ENCODE measurements at places on chromosomes 1 and 21.

- DNase-seq = no peak
These were observed 25.2 kb upstream of the DYRK1A start for GRCh38 chr21:37341254-37341960.

DNA sequence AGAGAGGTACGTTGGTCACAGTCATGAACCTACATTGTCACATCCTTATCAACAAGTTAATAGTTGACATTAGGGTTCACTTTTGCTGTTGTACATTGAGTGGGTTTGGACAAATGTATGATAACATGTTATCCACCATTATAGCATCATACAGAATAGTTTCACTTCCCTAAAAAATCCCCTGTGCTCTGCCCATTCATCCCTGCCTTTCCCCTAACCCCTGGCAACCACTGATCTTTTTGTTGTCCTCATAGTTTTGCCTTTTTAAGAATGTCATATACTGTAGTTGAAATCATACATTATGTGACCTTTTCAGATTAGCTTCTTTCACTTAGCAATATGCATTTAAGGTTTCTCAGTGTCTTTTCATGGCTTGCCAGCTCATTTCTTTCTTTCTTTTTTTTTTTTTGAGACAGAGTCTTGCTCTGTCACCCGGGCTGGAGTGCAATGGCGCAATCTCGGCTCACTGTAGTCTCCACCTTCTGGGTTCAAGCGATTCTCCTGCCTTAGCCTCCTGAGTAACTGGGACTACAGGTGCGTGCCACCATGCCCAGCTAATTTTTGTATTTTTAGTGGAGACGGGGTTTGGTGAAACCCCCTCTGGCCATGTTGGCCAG is 50.6 kb downstream of the UCK2 start:
- DNase-seq = no peak

- no peak for DNase-seq
These were observed 3.3 kb downstream of the RIMS3 start for GRCh38 chr1:40662151-40662550.

DNA sequence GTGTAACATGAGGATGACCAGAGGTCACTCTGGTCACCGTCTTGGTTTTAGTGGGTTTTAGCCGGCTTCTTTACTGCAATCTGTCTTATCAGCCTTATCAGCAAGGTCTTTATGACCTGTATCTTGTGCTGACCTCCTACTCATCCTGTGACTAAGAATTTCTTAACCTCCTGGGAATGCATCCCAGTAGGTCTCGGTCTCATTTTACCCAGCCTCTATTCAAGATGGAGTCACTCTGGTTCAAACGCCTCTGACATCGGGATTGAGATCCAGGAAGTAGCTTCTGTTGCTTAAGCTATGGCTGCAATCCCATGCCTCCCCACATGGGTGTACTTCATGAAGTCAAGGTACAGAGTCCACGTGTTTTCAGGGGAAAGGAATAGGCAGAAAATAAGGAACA is 19.9 kb downstream of the FMN2 start:
- no peak for DNase-seq

- DNase-seq = no peak
These were observed 158.2 kb downstream of the PBX1 start for GRCh38 chr1:164716992-164717703.

DNA sequence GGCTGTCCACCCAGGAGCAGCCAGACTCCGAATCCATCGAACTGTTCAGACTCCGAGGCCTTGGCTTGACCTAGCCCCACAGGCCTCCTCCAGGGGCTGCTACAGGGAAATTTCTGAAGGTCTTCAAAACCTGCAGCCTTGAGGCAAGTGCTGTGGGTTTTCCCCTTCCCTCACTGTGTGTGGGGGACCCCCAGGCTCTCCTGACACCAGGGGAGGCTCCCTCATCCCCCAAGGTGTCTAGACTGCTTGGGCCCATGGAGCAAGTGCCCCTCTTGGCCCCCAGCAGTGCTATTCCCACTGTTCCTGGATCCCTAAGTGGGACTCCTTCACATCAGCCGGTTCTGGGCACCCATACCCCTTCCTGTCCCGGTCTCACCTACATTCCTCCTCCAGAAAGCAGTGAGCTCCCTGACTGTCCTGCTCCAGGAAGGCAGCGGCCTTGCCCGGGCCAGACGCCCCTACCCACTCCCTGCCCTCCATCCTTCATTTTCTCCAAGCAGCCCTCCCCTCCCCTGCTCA is 814 bp downstream of the PAQR7 start:
- no peak for DNase-seq

- no peak for DNase-seq
These were observed 425.1 kb downstream of the KIF26B start for GRCh38 chr1:245579881-245580280.

GRCh38 chr1:245938046-245938435 is 569.0 kb downstream of the SMYD3 start:
- no peak for DNase-seq

DNA sequence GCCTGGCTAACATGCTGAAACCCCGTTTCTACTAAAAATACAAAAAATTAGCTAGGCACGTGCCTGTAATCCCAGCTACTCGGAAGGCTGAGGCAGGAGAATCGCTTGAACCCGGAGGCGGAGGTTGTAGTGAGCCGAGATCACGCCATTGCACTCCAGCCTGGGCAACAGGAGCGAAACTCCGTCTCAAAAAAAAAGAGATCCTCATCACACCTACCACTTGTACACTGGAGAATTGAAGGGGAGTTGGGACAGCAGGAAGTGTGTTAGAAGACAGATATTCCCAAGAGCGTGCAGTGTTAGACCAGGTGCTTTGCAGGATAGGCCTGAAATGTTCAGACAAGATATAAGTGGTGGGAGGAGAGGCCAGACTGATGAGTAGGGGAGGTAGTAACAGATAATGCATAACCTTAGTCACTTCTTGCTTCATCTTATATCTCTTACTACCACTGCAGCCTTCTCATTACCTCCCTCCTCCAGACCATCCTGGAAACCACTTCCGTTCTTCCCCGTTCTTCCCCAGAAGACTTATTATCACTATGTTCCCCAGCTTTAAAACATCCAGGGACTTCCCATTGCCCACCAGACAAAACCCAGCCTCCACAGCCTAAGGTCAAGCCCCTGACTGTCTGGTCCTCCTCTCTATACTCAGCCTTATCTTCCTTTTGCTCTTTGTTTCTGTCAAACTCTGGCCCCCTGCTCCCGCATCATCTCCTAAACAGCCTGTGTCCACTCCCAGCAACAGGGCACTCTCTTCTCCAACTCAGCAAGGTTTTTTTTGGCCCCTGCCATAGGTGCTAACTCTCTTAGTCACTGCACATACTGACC is 21.3 kb downstream of the FAM20B start:
- no peak for DNase-seq

DNA sequence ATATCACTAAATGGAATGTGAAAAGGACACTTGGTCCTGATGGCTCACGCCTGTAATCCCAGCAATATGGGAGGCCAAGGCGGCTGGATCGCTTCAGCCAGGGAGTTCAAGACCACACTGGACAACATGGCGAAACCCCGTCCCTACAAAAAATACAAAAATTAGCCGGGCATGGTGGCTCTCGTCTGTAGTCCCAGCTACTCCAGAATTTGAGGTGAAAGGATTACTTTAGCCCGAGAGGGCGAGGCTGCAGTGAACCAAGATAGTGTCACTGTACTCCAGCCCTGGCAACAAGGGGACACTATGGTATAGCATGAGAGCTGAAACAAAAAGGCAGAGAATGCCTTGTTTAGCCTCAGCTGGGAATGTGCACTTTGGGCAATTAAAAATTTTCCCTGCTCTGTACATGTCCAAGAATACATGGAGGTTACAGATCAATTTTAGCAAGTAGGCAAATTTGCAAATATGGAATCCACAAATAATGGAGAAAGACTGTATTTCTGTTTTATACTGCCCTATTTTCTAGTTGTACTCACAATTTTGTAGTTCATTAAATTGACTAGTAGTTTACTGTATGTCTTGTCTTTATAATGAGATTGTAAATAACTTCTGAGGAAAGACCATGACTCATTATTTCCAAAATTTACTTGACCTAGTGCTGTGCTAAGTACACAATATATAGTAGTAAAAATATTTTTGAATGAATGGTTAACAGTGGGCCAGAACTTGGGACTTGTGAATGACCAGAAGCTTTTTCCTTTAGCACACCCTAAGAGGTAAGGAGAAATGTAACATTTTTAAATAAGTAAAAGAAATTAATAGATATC is 2.0 kb upstream of the ANGEL2 start:
- DNase-seq = no peak

- no peak for DNase-seq
These were observed 684 bp upstream of the MRPL20 start for GRCh38 chr1:1407636-1408318.

GRCh38 chr1:22133931-22134324 is 9.0 kb downstream of the WNT4 start:
- no peak for DNase-seq

DNA sequence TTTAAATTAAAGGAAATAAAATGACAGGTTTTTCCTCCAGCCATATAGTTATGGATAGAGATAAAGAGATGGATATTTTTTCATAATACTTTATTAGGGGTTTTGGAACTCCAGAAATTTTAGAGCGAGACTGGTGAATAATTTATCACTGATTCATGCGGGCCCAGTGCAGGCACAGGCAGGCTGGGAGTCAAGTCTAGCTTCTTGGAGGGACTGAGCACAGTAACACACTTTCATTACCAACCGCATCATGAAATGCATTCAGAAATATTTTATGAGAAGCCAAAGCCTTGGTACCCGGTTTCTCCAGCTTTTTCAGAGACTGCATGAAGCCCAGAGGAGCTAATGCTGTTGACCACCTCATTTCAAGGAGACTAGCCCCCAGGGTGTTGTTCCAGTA is 215.6 kb downstream of the TNR start:
- DNase-seq = no peak

Data from activated T-helper 1 cell treated with Interleukin-2 at 50 U/mL for 16 hours (primary cell).